ENCODE measurements at places on chromosomes 1 and 21.

DNA sequence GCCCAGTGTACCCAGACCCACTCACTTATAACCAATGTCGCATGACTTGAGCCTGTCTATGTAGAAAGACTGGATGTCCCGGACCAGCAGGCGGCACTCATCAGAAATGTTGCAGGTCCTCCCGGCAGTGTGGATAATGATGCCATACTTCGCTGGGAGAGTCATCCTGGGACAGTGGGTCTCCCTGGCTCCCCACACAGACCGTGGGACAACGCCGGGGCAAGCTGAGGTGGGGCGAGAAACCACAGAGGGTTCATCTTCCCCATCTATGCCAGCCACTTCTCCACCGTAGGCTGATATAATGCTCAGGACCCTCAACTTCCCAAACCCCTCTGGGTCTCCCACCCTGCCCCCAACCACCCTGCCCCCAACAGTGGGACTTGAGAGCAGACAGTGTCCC is 8.3 kb downstream of the PGLYRP4 start:
- DNase-seq: no peak

DNA sequence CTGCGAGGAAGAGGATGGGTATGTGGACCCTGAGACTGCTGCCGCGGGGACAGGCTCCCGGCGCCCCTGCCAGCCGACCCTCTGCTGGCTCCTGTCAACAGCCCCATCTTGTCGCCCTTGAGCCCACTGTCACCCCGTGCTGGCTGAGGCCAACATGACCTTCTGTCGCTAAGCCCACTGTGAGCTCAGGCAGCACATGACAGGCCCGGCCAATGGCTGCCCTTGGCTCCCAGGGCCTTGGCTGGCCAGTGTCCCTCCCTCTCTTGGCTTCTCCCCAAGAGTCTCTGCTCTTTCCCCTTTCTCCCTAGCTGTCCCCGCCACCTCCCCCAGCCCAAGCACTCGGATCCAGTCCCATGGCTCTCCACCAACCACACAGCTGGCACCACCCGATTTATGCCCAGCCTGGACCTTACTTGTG is 3.5 kb downstream of the PEX10 start:
- no peak for DNase-seq

GRCh38 chr1:5634893-5635292 is 357.3 kb downstream of the NPHP4 start:
- no peak for DNase-seq

GRCh38 chr21:41032541-41032940 is 135.4 kb upstream of the BACE2 start:
- peak; percentile 33 for DNase-seq

- DNase-seq: no peak
Observed at GRCh38 chr1:69842326-69842725, 274.6 kb downstream of the LRRC7 start.

DNA sequence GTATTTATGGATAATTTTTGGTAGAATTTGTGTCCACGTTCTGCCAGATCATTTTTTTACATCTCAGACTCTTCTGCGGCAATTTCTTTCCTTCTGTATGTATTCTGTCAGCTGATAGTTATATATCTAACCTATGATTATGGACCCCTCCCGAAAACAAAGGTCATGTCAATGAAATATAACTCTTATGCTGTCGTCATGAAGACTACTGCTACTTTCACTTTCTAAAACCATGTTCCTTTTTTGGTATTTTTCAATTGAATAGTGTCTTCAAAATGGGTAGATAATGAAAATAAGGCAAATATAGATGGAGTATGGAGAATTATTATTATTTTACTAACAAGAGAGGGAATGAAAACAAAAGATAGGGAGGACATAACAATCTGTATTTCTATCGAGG is 3.2 kb downstream of the ANGPTL1 start:
- DNase-seq: no peak

DNA sequence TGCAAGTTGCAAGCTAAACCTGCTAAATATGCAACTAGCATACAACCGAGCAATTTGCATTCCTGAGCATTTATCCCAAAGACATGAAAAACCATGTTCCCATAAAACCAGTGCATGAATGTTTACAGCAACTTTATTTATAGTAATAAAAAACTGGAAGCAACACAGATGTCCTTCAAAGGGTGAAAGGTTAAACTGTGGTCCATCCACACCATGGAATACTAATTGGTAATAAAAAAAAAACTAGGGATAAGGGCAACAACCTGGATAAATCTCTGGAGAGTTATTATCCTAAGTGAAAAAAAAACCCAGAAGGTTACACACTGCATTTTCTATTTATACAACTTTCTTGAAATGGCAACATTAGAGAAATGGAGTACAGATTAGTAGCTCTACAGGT is 474.1 kb downstream of the SMYD3 start:
- DNase-seq: no peak

GRCh38 chr1:149962039-149962647 is 25.5 kb upstream of the MTMR11 start:
- peak; percentile 89 for DNase-seq

DNA sequence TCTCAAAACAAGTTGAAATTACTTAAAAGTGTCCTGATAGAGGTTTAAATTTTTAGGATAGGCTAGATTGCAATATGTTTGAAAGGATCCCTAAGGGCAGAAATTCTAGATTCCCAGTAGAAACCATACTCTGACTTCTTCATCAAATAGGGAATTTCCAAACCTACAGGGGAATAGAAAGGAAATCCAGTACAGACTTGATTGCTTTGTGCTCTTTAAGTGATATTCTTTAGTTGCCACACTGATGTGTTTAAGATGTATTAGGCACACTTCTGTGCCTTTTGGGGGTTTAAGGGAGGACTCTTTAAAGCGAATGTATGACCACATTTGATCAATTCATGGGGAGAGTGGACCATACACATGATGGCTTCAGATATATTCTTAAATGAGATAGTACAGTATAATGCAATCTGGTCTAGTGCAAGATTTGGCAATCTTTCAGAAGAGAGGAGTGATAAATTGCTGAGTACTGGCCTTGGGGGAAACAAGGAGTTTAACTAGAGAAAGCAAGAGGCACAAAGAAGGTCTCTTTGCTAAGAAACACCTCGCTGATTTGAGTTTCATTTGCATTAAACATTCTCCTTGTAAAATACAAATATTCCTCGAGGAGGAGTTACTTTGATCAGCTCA is 268.8 kb upstream of the NR5A2 start:
- no peak for DNase-seq

GRCh38 chr1:85847356-85847755 is 139.1 kb upstream of the ZNHIT6 start:
- no peak for DNase-seq

DNA sequence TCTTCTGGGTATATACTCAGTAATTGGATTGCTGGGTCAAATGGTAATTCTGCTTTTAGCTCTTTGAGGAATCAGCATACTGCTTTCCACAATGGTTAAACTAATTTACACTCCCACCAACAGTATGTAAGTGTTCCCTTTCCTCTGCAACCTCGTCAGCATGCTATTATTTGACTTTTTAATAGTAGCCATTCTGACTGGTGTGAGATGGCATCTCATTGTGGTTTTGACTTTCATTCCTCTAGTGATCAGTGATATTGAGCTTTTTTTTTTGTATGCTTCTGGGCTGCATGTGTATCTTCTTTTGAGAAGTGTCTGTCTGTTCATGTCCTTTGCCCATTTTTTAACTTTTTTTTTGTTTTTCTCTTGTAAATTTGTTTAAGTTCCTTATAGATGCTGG is 279.4 kb downstream of the PTGER3 start:
- no peak for DNase-seq

DNA sequence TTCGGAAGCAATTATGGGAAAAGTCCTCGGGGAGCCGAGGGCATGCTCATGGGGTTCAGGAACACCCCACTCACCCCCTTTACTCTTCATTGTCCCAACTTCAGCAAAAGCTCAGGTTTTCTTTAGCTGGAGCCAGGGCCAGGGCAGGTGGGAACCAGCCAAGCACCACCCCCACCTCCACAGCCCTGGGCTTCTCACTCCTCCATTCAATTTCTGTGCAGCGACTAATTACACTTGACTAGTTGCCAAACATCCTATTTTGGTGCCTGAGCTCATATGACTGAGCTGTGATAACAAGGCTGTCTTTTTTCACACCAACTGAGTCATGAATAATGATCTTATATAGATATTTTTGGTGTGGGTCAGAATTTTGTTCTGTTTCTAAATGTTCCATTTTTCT is 257.2 kb upstream of the AJAP1 start:
- no peak for DNase-seq

GRCh38 chr1:48760857-48761256 is 15.8 kb downstream of the BEND5 start:
- DNase-seq: no peak

- no peak for DNase-seq
Observed at GRCh38 chr1:52602856-52603600, 857 bp downstream of the GPX7 start.

DNA sequence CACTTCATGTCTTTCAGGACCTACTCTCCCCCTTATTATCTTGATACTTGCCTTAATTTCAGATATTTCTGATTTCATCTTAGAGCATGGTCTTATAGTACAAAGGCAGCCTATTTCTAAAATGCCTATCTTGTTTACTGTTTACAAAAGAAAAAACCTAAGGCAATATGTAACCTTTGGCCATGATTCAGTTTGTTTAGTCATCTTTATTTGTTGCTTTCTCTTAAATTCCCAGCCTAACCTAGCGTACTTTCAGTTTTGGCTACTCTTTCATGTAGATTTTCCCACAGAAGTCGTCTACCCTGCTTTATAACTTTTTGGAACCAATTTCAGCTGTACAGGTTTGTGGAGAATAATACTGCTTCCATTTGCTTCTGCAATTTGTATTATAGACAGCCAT is 81.8 kb downstream of the KIF1B start:
- DNase-seq: peak; percentile 44

DNA sequence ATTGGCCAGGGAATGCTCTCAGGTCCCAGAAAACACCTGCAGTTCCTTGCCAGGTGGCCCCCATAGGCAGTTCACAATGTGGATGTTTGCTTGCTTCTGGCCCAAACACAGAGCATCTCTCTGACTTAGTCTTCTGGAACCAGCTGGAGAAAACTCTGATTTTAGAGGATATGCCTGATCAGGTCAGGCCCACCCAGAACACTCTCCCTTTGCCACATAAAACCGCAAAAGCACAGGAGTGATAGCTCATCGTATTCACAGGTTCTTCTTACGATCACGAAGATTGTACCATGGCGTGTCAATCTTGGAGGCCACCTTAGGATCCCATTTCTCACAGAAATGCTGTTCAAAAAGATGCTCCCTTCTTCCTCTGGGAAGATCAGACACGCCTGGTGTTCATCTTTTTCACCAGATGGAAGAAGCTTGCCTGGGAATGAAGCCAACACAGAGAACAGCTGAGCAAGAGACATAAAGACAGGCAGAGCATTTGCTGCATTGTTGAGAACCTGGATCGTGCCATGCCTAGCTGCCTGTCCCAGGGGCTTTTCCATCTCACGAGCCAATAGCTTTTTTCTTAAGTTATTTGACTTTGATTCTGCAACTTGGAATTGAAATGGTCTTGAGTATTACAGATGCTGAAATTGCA is 11.6 kb upstream of the CD247 start:
- DNase-seq: no peak

DNA sequence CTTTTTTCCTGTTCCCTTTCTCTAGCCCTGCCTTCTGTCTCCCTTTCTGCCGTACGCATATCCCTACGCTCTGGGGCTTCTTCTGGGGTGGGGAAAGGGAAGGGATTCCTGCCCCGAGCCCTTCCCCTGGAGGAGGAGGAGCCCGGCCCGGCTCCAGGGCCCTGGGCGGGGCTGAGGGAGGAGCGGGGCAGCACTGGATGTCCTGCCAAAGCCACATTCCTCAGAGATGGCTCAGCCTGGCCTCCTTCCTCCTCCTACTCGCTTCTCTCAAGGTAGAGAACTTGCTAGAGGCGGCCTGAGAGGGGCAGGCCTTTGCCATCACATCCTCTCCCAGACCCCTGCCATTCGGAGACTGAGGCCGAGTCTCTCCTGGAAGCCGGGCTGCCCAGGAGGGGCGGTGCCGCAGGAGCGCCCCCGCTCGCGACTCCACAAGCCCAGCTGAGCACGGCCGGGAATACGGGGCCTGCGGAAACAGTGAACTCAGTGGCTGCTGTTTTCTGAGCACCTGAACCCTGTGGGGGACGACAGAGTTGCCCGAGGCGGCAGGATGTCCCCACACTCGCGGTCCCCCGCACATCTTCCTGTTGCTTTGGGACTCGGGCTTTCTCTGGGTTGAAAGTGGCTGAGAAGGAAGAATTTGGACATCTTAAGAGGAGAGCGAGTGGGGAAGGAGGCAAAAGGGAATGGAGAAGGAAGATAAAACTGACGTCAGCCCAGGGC is 12.2 kb downstream of the ADAMTSL4 start:
- peak; percentile 99 for DNase-seq

DNA sequence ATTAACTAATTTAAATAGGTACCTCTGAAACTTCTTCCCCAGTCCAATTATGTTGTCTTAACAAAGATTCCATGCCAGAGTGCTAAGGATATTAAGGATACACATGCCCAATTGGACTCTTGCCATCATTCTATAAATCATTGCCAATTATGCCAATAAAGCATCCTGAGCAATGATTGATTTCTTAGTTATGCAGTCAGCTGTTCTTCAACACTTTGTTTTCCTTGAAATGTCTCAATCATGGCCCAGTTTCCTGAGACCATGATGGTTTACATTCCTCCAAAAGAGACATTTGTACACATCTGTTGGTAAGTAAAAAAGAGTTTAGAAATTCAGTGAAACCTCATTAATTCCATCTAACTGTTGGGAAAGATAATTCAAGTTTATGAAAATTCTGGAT is 180.4 kb upstream of the PKN2 start:
- no peak for DNase-seq

- DNase-seq: peak; percentile 25
Observed at GRCh38 chr1:243420946-243421685, 165.3 kb downstream of the SDCCAG8 start.

DNA sequence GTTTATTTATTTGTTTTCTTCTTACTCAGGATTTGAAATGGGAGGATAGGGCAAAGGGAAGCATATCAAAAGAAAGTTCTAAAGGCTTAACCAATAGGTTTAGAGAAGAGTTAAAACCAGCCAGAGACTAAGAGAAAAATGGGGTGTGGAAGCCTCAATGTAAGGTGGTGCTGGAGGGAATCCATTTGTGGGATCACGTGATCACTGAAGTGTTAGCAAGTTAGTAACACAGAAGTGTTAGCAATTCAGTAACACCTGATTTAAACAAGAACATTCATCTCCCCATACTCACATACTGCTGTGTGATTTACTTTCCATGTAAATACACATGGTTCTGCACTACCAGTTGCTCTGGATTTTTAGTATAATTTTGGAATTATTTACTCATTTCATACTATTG is 451.2 kb downstream of the DISC1 start:
- no peak for DNase-seq

DNA sequence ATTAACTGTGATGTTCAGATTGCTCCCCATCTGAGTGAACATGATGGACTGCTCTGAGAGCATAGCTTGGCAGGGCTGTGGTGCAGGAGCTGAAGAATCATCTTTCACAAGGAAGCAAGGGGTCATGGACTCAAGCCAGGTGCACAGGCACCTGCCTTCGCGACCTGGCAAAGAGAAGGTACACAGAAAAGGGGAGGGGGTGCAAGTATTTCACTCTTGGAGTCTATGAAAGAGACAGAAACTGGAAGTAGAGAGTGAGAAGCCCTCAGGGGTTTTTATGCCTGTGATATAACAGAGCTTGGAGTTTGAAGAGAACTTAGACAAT is 232.6 kb upstream of the PLXNA2 start:
- no peak for DNase-seq
